Epithelial cell of proximal tubule (primary cell): ENCODE measurements at places on chromosomes 13 and 19.

DNA sequence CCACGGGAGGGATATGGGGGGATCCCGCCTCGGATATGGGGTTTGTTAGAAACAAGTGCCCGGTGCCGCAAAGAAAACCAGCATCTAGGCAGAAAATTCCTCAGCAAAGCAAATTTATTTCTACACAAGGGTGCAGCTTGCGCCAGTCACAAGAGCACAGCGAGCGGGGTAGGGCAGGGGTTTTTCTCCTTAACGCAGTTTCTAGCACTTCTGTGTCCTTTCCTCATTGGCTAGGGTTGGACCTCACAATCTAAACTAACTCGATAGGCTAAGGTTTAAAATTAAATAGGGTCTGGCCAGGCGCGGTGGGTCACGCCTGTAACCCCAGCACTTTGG, 595 bp downstream of the ZNF440 start:
- no peak for DNase-seq

DNA sequence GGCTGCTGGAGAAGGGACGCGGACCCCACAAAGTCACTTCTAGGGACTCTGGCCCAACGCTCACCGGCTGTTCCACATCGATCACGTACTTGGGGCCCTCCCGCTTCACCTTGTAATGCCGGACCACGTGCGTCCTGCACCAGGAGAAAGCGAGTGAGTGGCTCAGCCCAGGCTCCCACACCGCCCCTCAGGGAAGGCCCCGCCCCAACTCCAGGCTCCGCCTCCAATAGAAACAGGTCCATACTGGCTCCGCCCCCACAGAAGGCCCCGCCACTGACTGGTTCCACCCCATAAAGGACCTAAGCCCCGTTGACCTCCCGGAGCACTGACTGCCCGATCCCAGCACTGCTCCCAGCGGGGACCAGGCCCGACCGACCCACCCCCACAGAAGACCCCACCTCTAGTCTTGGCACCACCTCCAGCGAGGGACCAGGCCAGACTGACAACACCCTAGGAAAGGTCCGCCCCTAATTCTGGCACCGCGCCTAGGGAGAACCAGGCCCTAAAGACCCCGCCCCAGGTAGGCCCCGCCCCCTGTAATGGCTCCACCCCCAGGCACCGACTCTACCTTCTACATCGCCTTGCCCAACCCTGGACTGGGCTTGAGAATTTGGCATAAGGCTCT, 11.3 kb downstream of the STAP2 start:
- DNase-seq: no peak

- DNase-seq: no peak
These were observed 95.6 kb upstream of the HTR2A start for GRCh38 chr13:46992383-46992952.

DNA sequence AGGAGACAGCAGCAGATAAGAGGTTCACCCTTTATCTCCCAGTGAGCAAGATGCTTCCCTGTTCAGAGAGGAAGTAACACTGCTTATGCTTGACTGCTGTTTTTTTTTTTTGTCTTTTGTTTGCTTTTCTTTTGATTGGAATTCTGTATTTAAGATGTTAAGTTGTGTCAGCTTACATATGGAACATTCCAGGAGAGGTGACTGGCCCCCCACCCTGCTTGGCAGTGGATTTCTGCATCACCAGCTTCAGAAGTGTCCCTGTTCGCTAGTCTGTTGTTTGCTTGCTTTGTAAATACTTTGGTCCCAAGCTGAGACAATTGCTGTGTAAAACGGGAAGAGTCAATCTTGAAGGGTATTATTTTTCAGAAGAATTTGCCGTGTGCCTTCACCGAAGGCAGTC, 43.0 kb downstream of the IFT88 start:
- DNase-seq: no peak

DNA sequence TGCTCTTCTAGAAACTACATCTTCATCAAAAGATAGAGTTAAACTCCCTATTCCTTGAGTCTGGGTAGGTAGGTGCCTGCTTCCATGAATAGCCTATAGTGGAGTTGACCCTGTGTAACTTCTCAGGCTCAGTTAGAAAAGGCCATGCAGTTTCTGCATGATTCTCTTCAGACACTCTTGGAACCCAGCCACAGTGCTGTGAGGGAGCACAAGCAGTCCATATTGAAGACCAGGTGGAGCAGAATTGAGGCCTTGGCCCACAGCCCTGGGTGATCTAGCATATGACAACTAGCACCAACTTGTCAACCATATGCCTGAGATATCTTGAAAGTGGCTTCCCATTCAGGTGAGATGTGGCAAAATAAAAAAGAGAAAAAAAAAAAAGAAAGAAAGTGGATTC, 10.3 kb upstream of the PAN3 start:
- no peak for DNase-seq

GRCh38 chr13:39490136-39490535, 112.9 kb downstream of the LHFPL6 start:
- DNase-seq: no peak

- no peak for DNase-seq
These were observed 71.7 kb downstream of the POSTN start for GRCh38 chr13:37526710-37527473.

DNA sequence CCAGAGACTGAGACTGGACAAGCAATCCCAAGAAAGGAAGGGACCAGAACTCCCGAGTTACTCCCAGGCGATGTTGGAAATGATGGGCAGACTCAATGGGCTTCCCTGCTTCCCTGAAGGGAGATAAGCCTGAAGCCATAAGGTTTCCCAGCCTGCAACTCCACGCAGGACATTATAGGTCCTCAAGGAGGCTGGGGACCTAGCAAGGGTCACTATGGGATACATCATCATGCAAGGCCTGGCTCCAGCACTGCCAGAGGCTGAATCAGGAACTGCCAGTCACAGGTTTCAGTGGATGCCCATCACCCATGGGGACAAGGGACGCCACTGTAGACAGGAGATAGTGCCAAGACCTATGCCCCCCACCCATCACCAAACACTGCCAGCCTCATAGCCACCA, 338.7 kb downstream of the IRS2 start:
- DNase-seq: no peak

DNA sequence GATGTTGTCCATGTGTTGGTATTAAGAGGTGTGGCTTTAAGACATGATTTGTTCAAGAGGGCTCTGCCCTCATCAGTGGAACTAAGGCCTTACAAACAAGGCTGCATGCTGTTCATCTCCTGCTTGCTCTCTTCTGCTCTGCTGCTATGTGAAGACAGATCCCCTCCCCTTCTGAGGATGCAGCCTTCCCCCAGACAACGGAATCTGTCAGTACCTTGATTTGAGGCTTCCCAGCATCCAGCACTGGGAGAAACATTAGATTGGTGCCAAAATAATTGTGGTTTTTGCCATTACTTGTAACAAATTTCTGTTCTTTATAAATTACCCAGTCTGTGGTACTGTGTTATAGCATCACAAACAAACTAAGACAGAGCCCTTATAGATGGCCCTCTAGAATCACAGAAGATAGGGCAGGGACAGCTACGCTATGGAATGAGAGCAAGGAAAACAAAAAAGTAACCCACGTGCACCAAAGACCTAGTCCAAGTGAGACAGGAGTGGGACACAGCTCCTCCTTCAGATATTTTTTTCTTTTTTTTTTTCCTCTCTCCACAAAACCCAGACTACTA, 151.5 kb upstream of the RXFP2 start:
- DNase-seq: no peak

GRCh38 chr19:48492925-48493717, 18.5 kb downstream of the LMTK3 start:
- DNase-seq: peak; percentile 76

- no peak for DNase-seq
These were observed 63.5 kb downstream of the SOX1 start for GRCh38 chr13:112130418-112130817.

GRCh38 chr13:42821437-42821836, 40.1 kb downstream of the FAM216B start:
- no peak for DNase-seq

- peak; percentile 42 for DNase-seq
These were observed 833.0 kb downstream of the EFNB2 start for GRCh38 chr13:105702441-105702840.

GRCh38 chr13:33194820-33195692, 90.5 kb downstream of the STARD13 start:
- DNase-seq: no peak

DNA sequence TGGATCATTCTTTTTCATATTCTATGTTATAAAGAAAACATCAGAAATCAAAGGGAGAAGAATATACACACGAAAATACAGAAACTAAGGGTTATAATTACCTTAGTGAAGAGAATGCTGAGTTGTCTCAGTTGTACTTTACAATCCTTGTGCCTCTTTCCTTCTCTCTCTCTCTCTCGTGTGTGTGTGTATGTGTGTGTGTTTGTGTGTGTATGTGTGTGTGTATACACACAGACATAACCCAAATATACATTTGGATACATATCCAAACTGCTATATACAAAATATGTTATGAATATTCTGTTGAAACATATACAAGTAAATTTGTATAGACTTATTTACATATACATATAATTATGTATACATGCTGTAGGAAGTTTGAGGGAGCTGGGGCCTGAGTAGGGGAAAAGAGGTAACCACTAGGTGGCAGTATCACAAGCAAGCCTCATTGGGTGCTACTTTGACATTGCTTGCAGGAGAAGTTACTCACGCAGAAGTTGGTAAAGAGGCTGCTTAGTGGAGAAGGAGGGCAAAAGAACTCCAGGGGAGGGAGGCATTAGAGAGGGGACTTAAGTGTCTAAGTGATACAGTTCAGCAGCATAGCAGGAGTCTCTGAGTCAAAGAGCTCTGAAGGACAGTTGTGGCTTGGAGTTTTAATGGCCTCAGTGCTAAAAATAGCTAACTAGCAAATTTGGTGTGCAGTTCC, 465.1 kb upstream of the PCDH20 start:
- peak; percentile 6 for DNase-seq

DNA sequence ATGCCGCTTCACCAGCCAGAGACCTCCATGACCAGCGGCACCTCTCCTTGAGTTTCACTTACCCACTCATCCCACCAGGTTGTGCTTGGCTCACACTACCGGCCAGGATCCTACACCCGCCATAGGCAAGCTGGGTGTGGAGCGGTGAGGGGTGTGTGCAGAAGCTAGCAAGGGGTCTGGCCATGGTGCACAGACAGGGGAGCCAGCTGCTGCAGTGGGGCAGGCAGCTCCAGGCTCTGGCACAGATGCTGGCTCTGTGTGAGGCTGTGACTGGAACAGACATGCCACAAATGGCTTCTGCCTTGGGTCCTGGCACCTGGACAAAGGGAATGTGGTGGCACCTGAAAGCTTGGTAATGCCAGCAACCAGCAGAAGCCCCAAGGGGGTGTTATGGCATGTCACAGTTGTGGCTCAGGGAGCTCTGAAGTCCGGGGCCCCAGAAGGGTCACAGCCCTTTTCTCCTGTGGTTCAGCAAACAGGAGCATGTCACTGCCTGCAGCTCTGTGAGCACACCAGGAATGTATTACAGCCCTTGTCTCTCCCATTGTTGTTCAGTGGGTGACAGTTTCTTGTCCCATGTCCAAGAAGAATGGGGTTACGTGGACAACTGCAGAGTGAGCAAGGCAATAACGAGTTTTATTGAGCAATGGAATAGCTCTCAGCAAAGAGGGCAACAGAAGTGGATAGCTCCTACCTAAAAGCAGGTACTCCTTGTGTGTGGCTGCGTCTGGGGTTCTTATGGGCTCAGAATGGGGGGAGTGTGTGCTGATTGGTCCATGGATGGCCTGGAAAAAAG, 2791.0 kb upstream of the PCDH20 start:
- DNase-seq: no peak

GRCh38 chr13:98223741-98224140, 46.7 kb upstream of the RNF113B start:
- no peak for DNase-seq

- no peak for DNase-seq
These were observed 6.2 kb downstream of the TMTC4 start for GRCh38 chr13:100668408-100668807.

DNA sequence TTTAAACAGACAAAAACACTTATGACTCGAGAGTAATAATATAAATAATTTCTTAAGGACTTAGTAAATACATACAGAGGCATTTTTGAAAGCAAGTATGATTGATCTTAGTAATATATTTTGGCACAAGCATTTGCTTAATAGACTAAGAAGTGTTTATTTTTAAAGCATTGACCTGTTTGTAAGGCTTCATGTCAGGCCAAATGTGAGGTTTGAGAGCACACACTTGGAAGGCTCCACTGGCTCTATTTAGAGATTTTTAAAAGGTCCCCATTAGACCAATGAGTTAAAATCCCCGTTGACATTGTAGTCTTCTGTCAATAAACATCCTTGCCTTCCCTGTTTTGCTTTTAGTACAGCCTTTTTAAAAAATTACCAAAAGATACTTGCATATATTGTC, 50.4 kb downstream of the ATP8A2 start:
- DNase-seq: no peak
